ENCODE measurements at places on chromosomes 6 and 20.

- DNase-seq: no peak
Measured at GRCh38 chr20:16462711-16463110, 110.5 kb downstream of the KIF16B start.

- no peak for DNase-seq
Measured at GRCh38 chr6:166559211-166559610, 27.3 kb downstream of the RAMACL start.

DNA sequence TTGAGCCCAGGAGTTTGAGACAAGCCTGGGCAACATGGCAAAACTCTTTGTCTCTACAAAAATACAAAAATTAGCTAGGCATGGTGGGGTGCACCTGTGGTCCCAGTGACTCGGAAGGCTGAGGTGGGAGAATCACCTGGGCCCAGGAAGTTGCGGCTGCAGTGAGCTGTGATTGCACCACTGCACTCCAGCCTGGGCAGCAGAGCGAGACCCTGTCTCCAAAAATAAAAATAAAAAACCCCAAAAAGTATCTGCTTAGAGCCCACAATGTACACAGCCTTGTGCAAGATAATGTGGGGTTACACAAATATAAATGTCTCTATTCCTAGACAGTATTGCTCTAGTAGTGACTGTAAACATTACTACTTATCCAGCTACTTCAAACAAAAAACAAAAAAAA, 5.9 kb downstream of the ESF1 start:
- DNase-seq: no peak

DNA sequence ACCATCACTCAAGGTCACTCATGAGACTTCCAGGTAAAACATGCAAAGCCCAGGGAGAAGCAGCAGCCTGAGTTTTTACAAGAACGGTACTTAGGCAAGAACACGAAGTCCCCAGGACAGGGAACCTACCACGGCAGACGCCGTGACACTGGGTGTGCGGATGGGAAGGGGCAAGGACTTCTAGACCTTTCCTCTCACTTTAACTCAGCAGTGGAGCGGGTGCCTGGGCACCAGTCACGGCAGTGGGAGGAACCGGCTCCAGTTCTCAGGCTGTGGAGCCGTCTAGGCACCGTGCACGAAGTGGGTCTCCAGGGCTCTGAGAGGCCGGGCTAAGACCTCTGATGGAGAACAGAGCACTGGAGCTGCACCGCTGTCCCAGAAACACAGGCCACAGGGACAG, 2.5 kb downstream of the ZBTB46 start:
- no peak for DNase-seq

DNA sequence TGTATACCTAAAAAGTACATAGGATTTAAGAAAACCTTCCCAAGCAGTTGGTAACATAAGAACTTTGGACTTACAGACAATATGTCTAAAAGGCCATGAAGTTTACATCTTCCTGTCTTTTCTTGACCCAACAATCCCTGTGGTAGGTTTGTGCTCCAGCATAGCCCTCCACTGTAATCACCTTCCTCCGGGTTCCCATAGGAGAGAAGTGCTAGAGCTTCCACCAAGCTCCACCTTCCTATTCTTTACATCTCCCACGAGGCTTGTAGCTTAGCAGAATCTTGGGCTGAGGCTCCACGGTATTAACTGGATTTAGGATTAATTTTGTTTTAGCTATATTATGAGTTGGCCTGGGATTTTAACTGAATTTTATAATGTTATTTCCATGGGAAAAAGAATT, 23.3 kb downstream of the ADGRG6 start:
- no peak for DNase-seq

GRCh38 chr6:116386581-116387299, 16.0 kb downstream of the DSE start:
- no peak for DNase-seq

DNA sequence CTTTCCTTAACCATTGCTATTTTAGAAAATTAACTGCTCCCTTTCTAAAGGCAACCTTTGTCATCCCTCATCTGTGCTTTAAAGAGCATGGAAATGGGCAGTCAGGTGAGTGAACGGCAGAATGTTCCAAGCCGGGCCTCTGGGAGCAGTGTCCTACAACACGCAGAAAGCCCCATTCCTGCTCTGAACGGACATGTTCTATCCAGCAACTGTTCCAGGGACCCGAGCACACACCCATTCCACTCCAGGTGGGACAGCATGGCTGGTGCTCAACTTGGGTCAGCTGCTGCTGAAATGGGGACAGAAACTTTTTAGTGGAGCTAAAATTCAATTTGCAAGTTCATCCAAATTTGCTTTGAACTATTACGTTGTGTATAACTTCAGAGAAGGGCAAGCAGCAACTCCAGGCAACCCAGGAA, 26.7 kb downstream of the DIDO1 start:
- DNase-seq: no peak

DNA sequence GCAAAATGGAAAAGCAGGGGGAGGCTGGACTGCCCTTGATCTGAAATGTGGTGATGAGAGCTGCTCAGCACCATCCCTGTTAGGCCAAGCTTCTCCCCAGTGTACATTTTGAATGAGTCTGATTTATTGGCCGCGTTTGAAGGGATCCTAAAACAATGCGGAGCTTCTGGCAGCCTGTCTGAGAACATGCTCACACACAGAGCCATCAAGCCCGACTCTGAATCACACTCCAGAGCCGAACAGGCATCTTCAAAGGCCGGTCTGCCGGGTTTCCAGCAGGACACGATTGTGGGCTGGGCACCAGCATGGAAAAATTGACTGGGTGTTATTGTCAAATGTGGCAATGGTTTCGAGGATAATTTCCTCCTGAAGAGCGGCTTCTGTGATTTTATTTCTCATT, 235.9 kb downstream of the TFAP2C start:
- DNase-seq: no peak

DNA sequence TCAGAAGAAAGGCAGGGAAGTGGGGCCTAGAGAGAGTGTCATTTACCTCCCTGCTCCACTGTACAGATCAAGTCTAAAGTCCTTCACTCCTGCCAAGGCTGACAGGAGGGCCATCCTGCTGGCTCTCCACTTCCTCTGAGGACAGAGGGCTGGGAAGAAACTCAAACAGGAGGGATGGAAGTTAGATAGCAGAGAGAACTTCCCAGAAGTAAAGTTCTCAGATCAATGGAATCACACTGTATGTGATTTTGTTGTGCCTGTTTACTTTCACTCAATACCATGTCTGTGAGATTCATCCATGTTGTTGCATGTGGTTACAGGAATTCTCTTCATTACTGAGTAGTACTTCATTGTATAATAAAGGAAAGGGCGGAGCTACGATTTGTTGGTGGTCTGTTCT, 32.3 kb upstream of the ZFAND3 start:
- DNase-seq: no peak

DNA sequence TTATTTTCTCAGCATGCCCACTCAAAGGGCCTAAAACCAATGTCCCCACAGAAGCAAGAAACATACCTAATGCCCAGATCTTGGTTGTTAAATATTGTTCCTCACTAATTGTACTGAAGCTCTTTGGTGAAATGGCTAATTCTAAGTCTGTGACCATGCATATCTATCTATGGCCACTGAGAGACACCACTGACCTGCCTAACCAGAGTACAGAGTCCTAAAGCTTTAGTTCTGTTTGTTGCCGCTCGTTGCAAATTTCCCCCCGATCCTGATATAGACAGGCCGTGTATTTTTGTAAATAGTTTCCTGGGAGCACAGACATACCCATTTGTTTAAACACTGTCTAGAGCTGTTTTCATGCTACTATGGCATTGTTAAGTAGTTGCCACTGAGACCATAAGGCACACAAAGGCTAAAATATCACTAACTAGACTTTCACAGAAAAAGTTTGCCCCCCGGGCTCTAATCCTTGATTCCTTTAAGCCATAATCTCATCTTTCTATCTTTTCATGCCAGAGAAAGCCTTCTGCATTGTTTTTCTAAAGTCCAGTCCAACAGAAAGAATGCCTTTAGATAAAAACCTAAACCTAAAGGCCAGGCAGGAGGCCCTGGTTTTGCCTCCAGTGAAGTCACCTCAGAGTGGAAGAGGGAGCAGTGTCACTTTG, 48.7 kb downstream of the DNAAF9 start:
- DNase-seq: peak; percentile 6

DNA sequence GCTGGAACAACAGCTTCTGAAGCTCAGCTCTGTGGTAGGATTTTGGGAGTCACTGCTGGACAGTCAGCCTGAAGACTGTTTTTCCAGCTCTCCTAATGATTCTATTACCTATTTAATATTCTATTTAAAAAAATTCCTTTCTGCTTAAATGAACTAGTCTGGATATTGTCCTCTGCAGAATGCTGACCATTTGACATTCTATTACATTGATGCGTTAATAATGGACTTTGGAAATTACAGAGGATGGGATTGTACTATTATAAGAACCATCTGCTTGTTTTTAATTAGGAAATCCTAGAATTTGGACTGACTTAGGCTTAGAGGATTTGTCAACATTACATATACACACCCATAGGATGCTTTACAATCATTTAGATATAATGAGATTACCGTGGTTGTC, 19.7 kb downstream of the LRP11 start:
- DNase-seq: no peak

GRCh38 chr6:52937908-52938307, 28.4 kb upstream of the GSTA3 start:
- DNase-seq: no peak

DNA sequence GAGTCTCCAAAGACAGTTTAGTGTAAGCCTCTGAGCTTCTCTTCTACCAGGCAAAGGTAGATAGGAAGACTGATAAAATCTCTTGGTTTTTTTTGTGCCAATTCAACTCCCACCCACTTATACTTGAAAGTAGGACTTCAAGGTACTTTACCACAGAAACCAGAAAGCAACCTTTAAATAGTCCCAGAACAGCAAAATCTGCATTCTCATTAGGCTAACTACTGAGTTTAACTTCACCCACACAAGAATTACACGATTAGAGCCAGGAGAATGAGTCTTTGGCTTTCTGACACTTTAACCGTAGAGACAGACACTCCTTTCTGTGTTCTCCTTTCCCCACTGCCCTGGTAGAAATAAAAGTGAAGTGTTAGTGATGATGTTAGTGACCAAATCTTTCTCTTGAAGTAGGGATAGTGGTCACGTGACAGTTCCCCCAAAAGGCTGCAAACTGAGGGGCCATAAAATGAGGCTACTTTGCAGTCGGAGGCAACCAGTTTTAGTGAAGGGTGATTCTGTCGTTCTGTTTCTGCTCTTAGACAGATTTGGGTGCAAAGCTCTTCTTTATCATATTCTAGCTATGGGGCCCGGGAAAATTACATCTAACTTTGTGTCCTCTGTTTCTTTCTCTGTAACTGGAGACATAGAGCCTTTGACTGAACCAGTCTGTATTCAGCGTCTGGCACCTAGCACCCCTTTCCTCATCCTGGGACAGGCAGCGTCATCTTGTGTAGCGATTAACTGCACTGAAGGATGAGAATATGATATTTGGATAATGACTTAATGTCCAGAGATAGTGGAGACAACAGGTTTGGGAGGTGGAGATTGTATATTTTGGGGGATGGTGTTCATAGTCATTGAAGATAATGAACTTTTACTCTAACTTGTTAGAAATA, 206.4 kb upstream of the CITED2 start:
- DNase-seq: no peak

GRCh38 chr20:24985802-24986201, 6.7 kb downstream of the APMAP start:
- DNase-seq: no peak

- DNase-seq: peak; percentile 6
Measured at GRCh38 chr6:159217595-159218275, 48.5 kb downstream of the FNDC1 start.

- no peak for DNase-seq
Measured at GRCh38 chr6:19721766-19722377, 115.3 kb upstream of the ID4 start.

DNA sequence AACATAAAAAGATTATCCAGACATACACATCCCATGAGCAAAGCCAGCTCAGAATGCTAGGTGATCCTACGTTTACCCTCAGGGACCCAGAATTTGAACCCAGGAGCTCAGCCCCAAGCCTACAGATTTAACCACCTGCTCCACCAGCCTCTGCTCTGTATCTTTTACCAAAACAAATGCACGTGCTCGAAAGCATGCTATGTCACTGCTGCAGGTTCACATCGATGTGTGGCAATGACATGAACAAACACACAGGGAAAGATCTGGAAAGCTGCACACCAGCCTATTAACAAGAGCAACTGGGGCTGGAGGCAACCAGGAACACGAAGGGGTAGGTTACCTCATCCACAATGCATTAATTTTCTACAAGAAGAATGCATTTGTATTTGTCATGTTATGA, 32.1 kb downstream of the PREX1 start:
- DNase-seq: no peak

- peak; percentile 79 for DNase-seq
Measured at GRCh38 chr20:33262658-33263065, 20.4 kb upstream of the BPIFB1 start.

DNA sequence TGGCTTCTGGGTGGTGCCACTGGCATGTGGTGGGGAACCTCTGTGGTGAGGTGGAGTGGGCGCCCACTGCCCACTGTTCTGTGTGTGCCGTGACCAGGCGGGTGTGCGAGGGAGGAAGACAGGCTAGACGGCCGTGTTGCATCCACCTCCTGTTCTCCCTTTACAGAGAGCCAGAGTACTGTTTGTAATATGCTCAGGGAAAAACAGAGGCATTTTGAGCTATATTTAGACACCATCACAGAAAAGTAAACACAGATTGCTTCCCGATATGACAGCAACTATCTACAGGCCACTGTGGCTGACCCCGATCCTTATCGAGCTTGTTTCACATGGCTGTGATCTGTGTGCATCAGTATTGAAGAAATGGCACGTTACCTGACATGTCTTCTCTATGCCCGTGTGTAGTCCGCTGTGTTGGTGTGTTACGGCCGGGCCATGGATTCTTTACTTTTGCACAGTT, 45.6 kb downstream of the ARID1B start:
- DNase-seq: no peak

GRCh38 chr6:145602726-145603326, 132.5 kb downstream of the EPM2A start:
- no peak for DNase-seq

DNA sequence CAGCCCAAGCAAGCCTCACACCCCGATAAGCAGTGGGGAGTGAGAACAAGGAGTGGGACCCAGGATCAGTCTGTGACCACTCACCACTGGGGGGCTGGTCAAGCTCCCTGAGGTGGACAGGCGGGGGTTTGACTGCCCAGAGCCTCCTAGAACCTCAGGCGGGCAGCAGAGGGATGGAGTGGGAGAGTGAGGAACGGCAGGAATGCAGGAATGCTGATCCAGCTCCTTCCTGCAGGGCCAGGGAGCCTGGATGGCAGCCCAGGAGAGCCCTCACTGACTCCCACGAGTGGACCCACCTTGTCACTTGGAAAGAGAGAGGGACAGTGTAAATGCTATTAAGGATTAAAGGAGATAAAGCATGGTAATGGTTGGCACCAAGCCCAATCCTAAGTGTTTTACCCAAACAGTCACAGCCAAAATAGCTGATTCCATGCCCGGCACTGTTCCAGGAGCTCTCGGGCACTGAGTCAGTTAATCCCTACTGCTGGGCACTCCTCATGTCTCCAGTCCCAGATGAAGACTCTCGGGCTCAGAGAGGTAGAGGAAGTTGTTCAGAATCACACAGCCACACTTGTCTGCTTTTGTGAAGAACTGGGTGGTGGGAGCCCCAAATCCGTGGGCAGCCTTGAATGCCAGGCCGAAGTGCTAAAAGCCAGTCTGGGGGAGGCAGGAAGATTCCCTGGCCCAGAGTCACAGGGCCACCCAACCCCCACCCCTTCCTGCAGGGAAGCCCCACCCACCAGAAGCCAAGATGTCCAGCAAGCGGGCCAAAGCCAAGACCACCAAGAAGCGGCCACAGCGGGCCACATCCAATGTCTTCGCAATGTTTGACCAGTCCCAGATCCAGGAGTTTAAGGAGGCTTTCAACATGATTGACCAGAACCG, 3.1 kb downstream of the MYL9 start:
- DNase-seq: no peak
